Stimulated activated CD4-positive, alpha-beta T cell treated with anti-CD3 and anti-CD28 coated beads, Interleukin-1b, Interleukin-23, amount 100 ng/mL, for 1 hour (primary cell): ENCODE measurements at places on chromosomes 5 and 9.

DNA sequence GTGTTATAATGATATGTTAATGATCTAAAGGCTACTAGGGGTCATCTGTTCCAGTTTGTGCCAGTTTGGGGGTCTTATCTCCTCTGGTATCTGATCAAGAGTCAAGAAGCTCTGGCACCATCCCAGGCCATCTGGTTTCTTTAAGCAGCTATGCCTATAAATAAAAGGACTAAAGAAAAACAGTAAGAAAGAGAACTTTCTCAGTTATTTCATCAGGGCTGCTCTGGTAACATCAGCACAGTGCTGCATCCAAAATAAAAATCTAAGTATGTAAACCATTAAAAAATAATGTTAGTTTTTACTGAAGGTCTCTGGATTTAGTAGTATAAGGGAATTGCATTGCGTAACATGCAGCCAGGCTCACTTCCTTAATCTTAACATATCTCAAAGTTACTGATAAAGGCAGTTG, 185.0 kb downstream of the NR2F1-AS1 start:
- DNase-seq: no peak

GRCh38 chr5:56288873-56289601, 55.9 kb upstream of the ANKRD55 start:
- no peak for DNase-seq

GRCh38 chr5:69213513-69214215, 21.0 kb upstream of the CDK7 start:
- DNase-seq: no peak

- DNase-seq: no peak
Observed at GRCh38 chr9:129437626-129438323, 183.1 kb downstream of the C9orf50 start.

DNA sequence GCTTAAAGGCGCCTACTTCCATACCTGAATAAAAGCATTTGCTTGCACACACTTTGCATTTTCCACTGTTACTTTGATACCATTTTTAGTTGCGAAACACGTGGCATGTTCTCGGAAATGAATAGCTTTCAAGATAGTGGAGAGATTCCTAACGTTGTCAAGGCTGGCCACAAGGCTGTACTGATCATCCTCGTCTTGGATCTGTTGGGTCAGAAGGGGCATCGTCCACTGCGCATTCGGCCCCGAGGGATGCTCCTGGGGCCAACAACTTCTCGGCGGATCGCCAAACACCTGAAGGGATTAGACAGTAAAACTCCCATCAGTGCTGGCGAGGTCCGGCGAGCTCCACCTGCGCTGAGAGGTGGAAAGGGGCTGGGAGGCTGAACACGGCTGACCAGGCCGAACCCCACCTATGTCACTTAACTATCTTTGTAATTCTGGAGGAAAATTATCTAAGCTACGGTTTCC, 599 bp downstream of the RAD1 start:
- no peak for DNase-seq

GRCh38 chr5:158707534-158707933, 392.2 kb downstream of the EBF1 start:
- no peak for DNase-seq

DNA sequence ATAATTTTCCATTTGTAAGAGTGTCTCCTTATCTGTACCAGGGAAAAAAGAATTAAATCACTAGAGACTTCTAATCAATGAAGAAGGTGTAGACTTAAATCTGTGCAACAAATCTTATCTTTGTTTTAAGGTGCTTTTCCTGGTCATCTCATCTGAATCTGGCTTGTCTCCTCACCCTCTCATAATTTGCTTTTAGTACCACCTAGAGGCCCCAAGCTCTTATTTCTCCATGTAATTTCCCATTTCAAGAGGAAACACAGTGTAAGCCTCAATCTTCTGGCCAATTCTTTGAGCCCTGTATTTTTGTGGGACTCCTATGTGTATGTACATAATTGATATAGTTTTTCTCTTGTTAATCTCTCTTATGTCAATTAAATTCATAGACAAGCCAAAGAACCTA, 1975.3 kb upstream of the CDH6 start:
- no peak for DNase-seq

DNA sequence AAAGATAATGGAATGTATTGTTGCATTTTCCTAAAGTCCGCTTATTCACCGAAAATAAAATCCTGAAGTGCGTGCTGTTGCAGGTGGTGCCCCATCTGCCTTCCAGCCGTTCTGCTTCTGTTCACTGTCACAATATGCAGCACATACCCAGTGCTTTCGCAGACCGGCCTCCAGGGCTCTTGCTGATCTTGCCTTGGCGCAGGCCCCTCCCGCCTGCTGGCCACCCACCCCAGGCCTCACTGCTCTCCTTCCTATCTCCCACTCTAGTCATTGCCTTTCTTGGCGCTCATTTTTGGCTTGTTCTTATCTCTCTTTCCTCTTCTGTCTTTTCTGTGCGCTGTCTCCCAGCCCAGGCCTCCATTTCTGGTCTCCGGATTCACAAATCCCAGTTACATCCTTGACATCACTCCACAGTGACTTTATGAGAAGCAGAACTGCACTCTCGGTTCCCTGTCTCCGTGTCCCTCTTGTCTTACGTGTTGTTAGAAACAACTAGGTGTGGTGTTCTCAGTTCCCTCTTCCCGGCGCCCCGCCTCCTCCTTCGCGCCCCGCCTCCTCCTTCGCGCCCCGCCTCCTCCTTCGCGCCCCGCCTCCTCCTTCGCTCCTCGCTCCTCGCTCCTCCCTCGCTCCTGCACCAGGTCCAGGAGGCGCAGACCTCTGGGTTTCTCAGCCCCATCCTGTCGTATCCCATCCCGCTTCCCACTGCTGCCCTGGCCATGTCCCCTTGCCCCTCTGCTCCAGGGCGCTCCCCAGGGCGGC, 201.7 kb upstream of the OTULINL start:
- DNase-seq: no peak

DNA sequence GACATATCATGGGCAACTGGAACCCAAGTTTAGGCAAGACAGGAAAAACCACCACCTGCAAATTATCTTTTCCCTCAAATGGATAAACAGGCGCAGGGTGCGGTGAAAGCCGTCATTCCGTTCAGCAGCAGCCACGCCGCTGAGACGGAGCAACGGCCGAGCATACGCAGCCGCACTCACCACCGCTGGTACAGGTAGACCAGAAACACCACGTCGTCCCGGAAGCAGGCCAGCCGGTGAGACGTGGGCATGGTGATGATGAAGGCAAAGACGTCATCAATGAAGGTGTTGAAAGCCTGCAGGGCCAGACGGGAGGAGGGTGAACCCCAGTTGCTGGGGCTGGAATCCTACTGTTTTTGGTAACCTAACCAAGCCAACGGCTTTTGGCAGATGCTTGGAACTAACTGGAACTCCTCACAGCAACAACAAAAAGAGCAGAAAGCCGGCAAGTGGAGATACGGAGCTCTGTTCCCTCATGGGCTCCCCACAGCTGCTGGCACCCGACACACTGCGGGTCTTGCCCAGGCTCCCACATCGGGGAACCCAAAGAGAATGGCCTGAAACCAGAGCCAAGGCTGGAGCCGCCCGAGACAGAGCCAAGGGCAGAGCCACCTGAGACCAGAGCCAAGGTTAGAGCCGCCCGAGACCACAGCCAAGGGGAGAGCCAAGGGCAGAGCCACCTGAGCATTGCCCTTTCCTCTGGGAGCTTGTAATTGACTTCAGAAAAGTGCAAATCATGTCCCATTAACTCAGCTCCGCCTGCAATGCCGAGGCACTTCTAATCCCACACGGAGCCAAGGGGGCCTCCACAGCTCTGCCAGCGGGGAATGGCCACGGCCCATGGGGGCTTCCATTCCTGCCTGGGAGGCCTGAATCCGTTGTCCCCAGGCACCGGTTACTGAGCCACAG, 24.2 kb downstream of the CLPTM1L start:
- no peak for DNase-seq
